ENCODE measurements at places on chromosomes 3 and 15. TPM values are rescaled to one million over a fixed set of nuclear protein-coding genes. Genes with fewer than 3 reads are reported as not detected.

DNA sequence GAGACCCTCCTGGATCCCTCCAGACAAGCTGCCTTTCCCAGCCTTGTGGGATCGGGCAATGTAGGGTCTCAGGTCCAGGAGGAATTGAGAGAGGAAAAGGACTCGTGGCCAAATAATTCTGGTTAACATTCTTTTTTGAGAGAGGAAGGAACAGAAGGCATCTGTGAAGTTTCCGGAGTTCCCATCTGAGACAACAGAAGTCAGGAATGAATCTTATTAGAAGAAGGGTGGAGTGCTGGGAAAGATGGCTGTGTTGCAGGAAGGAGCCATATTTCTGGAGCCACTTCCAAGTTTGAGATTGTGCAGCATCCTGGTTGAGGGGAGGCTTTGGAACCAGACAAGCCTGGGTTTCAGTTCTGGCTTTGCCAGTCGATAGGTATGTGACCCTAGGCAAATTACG is 9.4 kb downstream of the BOC start:
- DNase-seq: no peak

- no peak for DNase-seq
Measured at GRCh38 chr15:75037685-75038084, 14.3 kb downstream of the PPCDC start.

- DNase-seq: no peak
Measured at GRCh38 chr15:59352189-59352588, 20.5 kb downstream of the MYO1E start.

GRCh38 chr3:12230406-12230805 is 58.5 kb upstream of the PPARG start:
- no peak for DNase-seq

DNA sequence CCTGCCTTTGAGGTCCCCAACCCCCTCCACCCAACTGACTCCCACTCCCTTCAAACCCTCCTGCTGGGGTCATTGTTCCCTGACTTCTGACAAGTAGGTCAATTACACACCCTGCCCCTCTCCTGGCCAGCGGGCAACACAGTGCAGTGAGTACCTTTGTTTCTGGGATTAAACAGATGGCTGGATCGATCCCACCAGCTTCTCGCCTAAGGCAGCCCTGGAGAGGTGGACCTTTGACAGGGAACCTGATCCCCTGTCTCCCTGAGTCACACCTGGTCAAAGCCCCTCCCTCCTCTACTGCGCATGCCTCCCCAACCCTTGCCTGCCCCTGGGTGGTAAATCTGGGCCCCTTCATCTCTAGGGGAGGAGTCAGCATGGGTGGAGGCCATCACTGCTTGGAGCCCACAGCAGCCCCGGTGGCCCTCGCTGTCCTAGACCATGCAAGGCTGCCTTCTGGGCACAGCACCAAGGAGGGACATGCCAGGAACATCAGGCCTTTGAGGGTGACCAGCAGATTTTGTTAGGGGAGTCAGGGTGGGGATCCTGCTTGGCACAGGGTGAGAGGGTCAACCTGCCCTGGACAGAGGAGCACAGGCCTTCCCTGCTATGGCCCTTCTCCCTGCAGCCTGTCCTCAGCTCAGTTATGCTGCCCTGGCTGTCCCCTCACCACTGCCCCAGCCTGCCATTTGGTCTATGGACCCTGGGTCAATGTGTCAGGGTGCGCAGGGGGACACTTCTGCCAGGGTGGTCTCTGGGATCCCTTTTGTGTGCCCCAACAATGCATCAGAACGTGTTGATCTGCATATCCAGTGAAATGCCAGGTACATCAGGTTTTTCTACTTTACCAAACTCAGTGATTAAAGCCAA is 9.8 kb upstream of the PRR23E start:
- no peak for DNase-seq

DNA sequence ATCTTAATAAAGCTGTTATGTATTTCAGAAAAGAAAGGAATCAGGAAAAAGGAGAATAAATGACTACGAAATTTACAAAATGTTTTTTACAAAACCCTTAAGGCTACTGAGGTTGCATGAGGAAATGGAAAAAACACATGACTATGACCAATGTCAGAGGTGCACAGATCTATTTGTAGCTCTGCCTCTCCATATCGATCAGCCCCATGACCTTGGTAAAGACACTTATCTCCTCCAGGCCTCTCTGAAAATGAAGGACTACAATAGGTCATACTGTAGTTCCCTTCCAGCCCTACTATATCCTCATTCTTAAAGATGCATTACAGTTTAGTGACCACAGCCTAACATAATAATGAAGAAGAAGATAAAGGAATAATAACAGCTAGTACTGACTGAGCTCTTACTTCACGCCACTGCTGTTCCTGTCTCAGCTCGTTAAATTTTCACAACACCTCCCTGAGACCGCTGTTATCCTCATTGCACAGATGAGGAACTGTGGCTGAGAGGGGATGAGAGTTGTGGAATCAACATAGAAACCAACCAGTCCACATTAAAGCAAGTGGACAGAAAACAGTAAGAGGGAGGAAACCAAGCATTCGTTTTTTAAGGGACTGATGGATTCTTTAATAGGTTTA is 163.2 kb downstream of the MAGI1 start:
- no peak for DNase-seq

DNA sequence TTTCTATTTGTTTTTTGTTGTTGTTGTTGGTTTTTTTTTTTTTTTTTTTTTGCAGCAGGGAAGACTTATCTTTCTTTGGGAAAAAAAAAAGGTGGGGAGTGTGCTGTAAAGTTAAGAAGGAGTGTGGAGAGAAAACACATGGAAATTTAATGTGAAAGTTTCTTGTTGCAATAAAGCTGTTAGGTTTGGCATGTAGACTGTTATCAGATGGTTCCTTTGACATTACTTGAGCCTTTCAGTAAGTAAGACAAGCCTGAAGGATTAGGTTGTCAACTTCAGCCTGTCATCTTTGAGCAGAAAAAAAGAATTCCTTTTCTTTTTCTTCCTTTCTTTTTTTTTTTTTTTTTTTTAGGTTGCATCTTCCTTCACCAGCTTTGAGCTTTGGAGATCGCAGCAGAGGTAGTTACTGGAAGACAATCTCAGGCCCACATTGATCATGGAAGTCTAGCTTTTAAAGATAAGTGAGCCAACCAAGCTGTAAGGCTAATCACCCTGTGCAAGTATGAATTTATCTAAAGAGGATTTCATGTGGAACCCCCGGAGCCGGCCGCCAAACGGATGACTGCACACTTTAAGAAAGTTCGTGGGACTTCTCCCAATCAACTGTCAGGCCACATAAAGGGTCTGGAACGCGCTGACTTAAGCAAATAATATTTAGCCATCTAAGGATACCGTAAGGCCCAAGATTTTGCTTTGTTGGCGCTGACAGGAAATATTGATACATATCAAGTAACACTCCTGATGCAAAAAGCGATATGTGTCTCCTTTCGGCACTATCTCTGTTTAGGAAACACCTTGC is 1040.1 kb upstream of the NR2F2 start:
- no peak for DNase-seq

DNA sequence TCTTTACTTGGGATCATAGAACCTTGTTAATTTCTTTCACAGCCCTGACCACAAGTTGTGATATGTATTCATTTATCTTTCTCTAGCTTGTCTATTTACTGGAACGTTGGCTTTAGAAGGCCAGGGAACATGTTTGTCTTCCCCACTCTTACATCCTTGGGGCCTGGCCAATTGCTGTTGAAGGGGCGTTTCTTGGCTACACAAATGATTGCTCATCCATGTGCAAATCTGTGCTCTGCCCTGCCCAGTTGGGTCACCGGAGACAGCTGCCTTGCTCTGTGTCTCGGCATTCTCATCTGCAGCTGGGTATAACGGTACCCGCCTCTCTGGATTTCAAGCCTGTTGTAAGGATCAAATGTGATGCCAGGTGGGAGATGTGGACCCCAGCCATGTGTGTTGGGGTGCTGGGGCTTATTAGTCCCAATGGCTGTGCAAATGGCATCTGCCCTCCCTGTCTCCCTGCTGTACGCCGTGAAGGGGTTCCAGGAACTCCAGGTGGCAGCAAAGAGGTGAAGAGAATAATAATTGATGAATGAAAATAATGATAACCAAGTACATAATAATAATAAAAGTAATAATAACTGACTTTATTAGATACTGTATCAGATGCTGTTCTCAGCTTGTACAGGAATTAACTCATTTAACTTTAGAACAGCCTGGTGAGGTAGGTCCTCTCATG is 24.0 kb upstream of the TLE3 start:
- DNase-seq: no peak

GRCh38 chr15:74311734-74312444 is 55.6 kb downstream of the CYP11A1 start:
- no peak for DNase-seq

GRCh38 chr3:49804141-49805041 is 1.3 kb downstream of the INKA1 start:
- DNase-seq: no peak

GRCh38 chr15:75864213-75865059 is 21.2 kb downstream of the UBE2Q2 start:
- no peak for DNase-seq

DNA sequence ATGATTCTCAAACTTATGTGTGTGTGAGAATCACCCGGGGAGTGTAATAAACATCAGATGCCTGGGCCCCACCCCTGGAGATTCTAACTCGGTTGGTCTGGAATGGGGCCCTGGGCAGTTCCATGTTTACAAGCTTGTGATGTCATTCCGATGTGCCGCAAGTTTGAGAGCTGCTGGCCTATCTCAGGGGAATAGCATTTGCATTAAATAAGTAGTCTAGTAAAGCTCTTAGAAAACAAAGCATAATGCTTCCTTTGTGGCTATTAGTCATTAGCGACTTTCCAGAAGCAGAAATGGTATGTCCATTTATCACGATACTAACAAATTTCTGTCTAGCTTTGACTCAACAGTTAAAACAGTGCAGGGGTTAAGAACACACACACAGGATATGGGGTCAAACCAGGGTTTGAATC is 20.9 kb downstream of the PGBD4 start:
- DNase-seq: no peak

DNA sequence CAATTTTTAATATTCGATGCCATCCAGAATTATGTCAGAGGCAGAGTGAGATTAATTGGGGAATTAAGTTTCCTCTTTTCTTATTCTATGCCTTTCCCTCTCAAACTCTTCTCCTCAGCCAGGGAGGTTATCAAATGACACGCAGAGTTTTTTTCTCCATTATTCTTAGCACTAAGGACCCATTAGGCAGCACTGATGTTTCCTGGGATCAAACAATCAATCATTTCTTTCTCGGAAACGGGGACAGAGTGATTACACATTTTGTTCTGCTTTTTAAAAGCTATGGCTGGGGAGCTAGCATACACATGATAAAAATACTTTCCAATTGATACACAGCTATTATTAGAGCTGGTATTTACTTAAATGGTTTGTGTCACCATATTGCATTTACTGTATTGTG is 35.3 kb upstream of the PSMD6 start:
- DNase-seq: no peak

DNA sequence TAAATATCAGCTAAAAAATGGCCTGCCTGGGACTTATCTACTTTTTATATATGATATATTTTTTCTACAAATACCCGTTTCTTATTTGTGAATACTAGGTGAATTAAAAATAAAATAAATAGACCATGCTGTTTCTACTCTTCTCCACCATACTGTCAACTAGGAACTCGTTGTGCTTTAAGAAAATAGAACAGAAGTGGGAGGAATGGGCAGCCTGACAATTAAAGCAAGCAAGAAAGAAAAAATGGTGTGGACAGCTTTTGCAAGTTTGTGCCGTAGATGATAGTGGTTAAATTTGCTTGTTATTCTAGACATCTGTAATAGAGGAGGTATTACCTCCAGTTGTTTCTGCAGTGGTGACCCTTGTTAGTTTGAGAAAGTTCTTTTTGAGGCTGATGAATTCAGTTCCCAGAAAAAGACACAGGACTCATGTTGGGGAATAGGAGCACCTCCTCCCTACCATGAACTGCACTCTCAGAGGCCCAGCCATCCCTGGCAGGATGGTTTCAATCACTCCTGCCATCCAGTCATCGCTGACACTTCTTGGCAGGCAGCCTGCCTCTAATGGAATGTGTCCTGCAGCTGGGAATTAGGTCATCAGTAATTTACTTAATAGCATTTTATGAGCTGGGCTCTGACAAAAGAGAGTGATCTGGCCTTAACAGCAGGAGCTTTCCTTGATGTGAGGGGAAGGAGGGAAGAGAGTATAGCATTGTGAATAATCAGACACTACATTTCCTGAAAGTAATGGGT is 105.0 kb upstream of the GAP43 start:
- no peak for DNase-seq

The ECE2 gene
- not detected for total RNA-seq

The AHSG gene
- not detected for total RNA-seq

The PLSCR4 gene
- total RNA-seq: 70.5 TPM

The RPP14 gene
- 10.8 TPM for total RNA-seq

The SI gene
- not detected for total RNA-seq

The CHRNA7 gene
- total RNA-seq: 4.8 TPM
